ENCODE measurements at places on chromosomes 13 and 19.

- DNase-seq = no peak
These were observed at the start of gene MTUS2 for GRCh38 chr13:28820099-28821051. Gene MTUS2 (plus strand): TSS chr13:28820339.

- no peak for DNase-seq
These were observed 36.7 kb upstream of the DGKH start for GRCh38 chr13:42011601-42012350.

- no peak for DNase-seq
These were observed 45.9 kb downstream of the SPTBN4 start for GRCh38 chr19:40512473-40513344.

DNA sequence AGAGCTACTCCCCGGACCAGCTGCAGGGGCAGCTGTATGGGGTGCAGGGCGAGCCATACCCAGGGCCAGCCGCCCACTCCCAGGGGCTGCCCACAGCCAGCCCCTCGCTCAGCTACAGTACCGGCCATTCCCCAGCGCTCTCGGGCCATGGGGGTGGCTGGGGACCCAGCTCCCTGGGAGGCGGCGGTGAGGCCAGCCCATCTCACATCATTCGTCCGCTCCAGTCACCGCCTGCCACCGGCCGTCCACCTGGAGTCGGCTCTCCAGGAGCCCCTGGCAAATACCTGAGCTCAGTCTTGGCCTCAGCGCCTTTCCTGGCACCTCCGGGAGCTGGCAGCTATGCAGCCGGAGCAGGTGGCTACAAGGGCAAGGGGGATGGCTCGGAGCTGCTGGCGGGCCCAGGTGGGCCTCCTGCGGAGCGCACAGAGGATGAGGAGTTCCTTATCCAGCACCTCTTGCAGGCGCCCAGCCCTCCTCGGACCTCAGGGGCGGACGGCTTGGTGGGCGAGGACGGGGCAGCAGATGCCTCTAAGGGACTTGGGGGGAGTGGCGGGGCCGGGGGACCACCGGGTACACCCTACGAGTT, 4.9 kb downstream of the PRR12 start:
- no peak for DNase-seq

DNA sequence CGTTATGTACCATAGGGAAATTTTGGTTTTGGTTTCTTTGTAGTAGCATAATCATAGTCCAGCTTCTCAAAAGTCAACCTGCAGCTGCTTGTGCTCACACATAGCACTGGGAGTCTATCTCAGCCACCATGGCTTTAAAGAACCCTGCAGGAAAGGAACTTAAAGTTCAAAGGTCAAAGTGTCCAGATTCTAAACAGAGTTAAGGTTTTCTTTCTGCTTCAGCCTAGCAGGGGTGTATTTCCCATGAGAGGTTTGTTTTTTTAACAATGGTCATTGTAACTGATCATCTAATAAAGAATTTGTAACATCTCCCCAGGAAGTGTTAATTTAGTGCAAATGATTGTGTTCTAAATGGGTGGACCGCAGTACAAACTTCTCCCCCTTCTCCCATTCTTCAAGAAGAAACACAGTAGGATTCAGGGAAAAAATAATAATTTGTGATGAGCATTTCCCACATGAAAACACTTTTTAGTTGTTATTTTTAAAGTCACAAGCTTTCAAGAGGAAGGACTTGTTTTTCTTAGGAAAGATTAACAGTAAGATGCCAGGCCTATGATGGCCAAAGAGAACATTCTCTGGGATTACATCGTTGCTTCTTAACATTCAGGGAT, 168.0 kb downstream of the EFNB2 start:
- no peak for DNase-seq

DNA sequence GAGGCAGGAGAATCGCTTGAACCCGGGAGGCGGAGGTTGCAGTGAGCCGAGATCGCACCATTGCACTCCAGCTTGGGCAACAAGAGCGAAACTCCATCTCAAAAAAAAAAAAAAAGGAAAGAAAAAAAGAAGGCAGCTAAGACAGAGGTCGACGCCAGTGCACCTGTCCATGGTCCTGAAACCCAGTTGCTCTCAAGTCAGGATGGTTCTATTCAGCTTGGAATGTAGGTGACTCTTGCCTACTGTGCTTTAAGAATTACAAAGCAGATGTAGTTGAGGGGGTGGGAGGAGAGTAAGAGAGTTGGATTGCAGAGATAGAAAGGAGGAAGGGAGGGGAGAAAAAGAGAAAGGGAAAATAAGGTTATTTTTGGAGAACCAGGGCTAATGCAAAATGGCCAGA, 18.7 kb downstream of the CACNG7 start:
- DNase-seq = peak; percentile 23

DNA sequence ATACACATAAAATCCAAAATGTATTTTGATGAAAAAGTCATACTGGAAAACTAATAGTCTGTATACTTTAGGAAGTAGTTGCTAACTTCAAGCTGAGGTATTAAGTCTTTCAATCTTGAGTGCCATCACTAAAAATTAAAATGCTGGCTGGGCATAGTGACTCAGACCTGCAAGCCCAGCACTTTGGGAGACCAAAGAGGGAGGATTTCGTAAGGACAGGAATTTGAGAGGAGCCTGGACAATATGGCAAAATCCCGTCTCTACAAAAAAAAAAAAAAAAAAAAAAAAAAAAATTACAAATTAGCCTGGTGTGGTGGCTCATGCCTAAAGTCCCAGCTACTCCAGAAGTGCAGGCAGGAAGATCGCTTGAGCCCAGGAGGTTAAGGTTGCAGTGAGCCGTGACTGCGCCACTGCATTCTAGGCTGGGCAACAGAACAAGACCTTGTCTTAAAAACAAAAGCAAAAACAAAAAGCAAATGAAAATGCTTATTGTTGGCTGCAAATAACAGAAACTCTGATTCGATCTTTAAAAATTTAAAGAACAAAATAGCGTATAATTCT, 1994.2 kb upstream of the PCDH20 start:
- DNase-seq = no peak

DNA sequence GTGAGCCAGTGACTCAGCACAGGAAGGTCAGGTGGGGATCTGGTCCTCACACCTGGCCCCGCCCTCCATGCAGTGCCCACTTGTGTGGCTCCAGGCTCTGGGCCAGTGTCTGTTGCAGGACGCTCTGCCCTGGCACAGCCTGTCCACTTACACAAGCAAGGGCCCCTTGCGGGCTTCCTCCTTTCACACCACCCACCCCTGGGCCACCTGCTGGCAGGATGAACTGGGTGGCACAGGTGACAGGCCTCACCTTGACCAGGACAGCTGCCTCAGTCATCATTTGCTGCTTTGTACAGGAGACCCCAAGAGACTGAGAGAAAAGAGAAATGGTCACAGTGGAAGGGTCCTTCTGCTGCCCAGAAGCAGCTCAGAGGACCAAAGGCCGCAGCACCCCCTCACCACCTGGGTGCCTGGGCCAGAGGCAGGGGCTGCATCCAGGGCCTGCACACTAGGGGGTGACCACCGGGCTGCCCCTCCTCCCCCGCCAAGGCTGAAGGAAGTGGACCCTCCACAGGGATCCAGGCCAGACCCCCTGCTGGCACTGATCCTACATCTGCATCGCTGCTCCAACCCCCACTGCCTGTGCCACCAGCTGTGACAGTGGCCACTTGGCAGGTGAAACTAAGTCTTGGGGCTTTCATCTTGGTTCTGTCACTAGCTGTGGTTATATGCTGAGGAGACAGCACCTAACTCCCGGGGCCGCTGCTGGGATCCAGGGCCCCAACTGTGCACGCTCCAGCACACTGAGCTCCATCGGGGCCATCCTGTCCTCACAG, 110.3 kb downstream of the TUBA3C start:
- no peak for DNase-seq

GRCh38 chr19:16917401-16917800, 28.6 kb downstream of the F2RL3 start:
- DNase-seq = no peak

DNA sequence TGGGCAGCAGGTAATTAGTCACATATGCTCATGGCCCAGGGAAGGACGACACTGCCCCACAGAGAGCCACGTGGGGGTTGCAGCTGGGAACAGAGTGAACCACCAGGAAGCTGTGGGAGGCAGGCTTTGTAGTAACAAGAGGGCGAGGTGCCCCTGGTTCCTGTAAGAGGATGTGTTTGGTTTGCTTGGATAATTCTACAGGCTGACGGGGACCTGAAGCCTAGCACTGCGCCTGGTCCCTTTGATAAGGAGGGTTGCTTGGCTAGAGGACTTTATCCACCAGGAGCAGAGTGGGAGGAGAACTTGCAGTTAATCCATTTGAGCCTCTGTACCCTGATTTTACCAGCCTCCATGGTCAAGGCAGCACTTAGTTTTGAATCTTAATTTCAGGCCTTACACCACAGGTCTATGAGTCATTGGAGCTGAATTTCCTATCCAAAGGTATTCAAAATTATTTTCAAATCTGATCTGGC, 67.4 kb upstream of the CLDN10 start:
- DNase-seq = no peak

- no peak for DNase-seq
These were observed 33.8 kb upstream of the GARRE1 start for GRCh38 chr19:34220472-34221063.

DNA sequence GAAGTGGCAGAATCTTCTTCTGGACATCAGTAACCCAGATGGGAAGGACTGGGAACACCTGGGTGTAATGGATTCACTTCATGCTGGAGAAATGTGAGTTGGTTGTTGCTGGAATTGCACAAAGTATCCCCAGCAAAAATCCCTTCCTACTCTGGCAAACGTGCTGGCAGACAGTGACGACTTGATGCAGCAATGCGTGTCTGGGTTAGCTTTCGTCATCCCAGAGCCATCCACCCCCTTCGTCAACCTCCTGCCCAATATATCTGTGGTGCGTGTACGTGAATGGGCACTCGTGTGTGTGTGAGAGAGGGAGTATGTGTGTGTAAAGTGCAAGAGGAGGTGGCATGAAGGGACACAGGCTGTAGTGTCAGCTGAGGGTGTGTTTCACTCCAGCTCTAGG, 70.9 kb downstream of the TM9SF2 start:
- DNase-seq = no peak

DNA sequence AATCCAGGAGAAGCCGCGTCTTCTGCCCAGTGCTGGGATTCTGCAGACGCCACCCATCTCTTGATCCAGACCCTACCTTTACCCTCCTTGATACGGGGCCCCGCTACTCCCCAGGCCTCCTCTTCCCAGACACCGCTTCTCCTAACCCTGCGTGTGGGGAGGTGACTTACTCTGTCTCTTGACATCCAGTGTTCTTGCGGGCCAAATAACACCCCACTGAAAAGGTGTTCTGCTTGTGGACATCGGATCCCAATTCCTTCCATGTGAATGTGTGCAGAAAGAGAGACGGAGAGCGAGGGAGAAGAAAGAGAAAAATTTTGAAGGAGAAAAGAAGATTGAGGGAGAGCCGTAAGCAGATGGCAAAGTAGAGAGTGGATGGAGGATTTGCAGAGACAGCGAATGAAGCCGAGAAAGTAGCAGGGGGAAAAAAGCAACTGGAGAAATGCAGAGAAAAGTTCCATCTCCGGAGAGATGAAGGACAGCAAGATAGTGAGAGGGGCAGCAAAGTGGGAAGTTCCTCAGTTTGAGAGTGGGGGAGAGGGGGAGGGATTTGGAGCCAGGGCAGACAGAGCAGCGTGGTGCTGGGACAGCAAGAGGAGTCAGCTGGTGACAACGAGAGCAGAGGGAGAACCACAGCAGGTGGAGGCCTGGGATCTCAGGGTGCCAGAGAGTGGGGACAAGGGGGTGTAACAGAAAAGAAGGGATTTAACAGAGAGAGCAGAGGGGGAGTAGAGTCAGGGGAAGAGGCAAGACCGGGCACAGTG, 814 bp downstream of the ZNF480 start:
- DNase-seq = no peak

DNA sequence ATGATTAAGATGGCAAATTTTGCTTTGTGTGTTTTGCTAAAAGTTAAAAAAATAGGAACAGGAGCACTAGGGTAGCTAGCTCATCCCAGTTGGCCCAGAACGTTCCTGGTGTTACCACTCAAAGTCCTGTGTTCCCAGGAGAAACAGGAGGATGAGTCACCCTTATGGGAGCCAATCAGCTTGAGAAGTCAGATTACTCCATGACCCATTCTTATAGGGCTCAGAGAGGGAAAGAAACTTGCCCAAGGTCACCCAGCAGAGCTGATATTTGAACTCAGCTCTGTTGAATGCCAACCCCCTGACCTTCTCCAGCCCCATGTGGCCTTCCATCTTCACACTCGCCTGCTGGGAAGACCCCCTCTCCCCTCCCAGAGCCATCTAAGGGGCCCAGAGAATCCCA, 13.0 kb downstream of the NMRK2 start:
- DNase-seq = no peak

Measured in non-pigmented ciliary epithelial cell (primary cell).